ENCODE measurements at places on chromosomes 2 and 18. TPM values are rescaled to one million over a fixed set of nuclear protein-coding genes. Genes with fewer than 3 reads are reported as not detected.

DNA sequence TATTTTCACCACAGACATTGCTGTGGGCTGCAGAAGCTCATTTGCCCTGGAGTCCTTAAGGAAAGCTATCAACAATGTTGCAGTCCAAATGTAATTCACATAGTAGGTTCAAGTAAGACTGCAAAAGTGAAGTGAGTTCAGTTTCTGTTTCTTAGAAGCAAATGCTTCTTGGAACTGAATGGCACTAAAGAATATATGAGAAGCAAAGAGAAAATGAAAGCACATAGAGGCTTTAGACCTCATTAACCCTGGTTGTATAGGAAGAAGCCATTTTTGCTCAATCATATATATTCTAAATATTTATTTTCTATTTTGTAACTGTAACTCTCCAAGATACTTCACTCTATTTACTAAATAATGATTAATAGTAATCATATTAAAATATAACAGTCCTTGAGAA lies 292.0 kb downstream of the ZNF804A start:
- H3K27ac ChIP-seq: no peak overlapping the region
- no peaks in the 10 kb centered on the region for H3K4me1 ChIP-seq

The ABCG5 gene
- total RNA-seq: 5.8 TPM

The SLC4A5 gene
- not detected for total RNA-seq

- no peak for DNase-seq
- peaks cover 2% of the 10 kb centered on the region for H3K27me3 ChIP-seq
- no peak overlapping the region for H3K4me3 ChIP-seq
- no peak overlapping the region for H3K27ac ChIP-seq
Observed at GRCh38 chr2:216590780-216591179, 42.4 kb upstream of the IGFBP2 start.

DNA sequence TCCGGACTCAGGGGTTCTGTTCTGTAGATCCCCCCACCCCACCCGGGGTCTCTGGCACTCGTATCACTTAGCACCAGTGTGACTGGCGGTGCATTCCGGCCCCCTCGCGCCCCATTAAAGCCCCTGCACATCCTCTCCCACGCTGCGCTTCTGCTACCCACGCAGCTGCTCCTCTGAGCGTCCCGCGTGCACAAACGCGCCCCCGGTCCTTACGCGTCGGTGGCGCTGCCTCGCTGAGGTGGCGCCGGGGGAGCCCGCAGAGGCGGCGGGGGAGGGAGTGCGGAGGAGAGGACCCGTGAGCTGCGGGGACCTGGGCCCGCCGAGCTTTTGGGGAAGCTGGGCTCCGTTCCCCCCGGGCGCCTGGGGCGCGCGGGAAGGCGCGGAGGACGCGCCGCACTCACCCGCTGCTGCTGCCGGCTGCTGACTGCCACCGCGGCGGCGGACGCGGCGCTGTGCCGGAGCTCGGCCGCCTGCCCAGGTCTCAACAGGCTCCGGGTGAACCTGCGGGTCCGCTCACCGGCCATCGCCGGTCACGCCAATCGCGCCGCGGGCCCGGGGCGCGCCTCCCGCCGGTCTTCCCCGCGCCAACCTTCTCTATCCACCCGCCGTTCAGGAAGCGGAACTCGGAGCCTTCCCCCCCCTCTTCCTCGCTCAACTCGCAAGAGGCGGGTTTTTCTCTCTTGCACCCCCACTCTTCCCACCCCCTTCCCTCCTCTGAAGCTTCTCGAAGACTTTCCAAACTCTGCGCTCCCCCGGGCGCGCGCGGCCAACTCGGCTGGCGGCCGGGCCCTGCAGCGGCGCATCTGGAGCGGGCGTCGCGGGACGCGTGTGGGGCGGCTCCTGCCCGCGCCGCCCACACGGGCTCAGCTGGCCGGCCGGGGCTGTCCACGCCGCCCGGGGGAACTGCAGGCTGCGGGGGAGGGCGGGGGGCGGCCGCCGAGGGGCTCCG lies at the start of gene DOCK10:
Gene DOCK10, minus strand, starts transcription at position 618 of the 949 bp plus-strand sequence. Its CDS starts 94 bp downstream, at position 524.
- no peaks in the 10 kb centered on the region for H3K36me3 ChIP-seq
- no peak within 1 kb of the TSS for H3K27ac ChIP-seq
- no peak within 1 kb of the TSS for H3K4me3 ChIP-seq
- H3K27me3 ChIP-seq: peaks cover 35% of the 10 kb centered on the region

DNA sequence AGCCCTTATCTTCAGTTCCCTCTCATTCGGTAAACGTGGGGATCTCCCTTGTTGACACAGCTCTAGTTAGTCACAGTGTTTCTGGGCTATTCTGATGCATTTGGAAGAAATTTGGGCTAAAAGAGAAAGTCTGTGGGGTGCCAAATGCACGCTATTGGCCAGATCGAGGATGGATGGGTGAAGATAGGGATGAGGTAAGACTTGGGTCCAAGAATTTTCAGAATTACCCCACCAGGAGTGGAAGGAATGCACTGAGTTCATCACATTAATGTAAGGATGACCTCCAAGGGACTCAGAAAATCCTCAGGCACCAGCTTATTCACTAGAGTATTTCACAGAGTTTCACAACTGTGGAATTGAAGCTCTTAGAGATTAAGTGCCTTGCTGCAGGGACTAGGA lies 49.3 kb downstream of the NRP2 start:
- no peak overlapping the region for H3K27ac ChIP-seq
- DNase-seq: peak; percentile 29
- no peak overlapping the region for H3K4me3 ChIP-seq

DNA sequence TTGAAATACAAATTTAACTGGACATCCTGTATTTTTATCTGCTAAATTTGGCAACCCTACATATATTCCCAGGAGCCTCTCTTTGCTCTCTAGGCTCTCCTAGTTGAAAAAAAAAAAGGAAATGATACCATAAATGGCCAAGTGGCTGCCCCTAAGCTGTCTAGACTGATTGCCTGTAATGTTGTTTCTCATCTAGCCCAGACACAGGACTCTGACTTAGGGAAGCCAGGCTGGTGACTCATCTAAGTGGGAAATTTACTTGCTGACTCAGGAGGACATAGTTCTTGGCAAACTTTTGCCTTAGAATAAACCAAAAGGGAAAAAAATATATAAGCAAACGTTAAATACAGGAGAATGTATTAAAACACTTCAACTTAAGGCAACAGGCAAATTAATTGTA lies 14.6 kb upstream of the ITGAV start:
- H3K36me3 ChIP-seq: no peaks in the 10 kb centered on the region
- peak; percentile 94 for DNase-seq
- H3K4me3 ChIP-seq: no peak overlapping the region
- no peak overlapping the region for H3K27ac ChIP-seq
- peaks cover 26% of the 10 kb centered on the region for H3K4me1 ChIP-seq

GRCh38 chr2:189109921-189110397 lies 69.6 kb downstream of the COL5A2 start:
- H3K27me3 ChIP-seq: no peaks in the 10 kb centered on the region
- peaks cover 12% of the 10 kb centered on the region for H3K4me1 ChIP-seq
- no peaks in the 10 kb centered on the region for H3K36me3 ChIP-seq

The MXD1 gene
- total RNA-seq: 7.7 TPM

- no peaks in the 10 kb centered on the region for H3K36me3 ChIP-seq
- no peak overlapping the region for H3K27ac ChIP-seq
- no peaks in the 10 kb centered on the region for H3K4me1 ChIP-seq
- DNase-seq: no peak
Observed at GRCh38 chr18:4284528-4284927, 170.6 kb downstream of the DLGAP1 start.

All from HepG2 (cell line).